ENCODE measurements at places on chromosomes 4 and X. TPM values are rescaled to one million over a fixed set of nuclear protein-coding genes. Genes with fewer than 3 reads are reported as not detected.

FAT4 gene
- total RNA-seq = 2.2 TPM

SPOCK3 gene
- total RNA-seq = 0.11 TPM

GRCh38 chrX:12115377-12115776 lies 22.9 kb upstream of the FRMPD4 start:
- DNase-seq = peak; percentile 57

DNA sequence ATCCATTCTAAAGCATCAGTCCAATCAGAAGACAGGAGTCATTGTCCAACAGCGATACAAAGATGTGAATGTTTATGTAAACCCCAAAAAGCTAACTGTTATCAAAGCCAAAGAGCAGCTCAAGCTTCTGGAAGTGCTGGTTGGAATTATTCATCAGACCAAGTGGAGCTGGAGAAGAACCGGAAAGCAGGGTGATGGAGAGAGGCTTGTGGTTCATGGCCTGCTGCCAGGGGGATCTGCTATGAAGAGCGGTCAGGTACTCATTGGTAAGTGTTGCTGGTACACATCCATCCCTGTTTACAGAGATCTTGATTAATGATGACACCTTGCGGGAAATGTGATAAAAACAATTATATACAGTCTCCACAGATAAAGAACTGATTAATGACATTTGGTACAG lies 11.0 kb downstream of the INTU start:
- DNase-seq = no peak

DNA sequence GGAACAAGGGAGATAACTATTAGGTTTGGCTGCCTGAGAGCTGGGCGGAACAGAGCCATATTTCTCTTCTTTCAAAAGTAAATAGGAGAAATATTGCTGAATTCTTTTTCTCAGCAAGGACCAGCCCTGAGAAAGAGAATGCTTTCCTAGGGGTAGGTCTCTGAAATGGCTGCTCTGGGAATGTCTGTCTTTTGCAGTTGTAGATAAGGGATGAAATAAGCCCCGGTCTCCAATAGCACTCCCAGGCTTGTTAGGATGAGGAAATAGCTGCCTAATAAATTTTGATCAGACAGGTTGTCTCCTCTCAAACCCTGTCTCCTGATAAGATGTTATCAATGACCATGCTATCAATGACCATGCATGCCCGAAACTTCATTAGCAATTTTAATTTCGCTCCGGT lies 207.8 kb upstream of the KIT start:
- no peak for DNase-seq
